ENCODE measurements at places on chromosomes 4 and X.

GRCh38 chr4:10456595-10457254, 501 bp downstream of the ZNF518B start:
- DNase-seq: peak; percentile 81

DNA sequence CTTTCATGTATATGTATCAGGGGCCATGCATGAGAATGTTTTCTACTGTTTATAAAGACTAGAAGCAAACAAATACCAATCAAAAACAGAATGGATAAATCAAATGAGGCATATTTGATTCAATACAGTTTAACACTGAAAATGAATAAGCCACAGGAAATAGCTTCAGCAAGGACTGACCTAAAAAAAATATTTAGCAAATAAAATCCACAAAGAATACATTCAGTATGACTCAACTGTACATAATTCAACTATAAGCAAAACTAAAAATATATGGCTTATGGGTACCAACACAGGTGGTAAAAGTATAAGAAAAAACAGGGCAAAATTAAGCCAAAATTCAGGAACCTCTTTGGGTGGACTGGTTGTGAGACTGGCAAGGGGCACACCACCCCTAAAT, 112.9 kb downstream of the KCNIP4 start:
- DNase-seq: no peak

DNA sequence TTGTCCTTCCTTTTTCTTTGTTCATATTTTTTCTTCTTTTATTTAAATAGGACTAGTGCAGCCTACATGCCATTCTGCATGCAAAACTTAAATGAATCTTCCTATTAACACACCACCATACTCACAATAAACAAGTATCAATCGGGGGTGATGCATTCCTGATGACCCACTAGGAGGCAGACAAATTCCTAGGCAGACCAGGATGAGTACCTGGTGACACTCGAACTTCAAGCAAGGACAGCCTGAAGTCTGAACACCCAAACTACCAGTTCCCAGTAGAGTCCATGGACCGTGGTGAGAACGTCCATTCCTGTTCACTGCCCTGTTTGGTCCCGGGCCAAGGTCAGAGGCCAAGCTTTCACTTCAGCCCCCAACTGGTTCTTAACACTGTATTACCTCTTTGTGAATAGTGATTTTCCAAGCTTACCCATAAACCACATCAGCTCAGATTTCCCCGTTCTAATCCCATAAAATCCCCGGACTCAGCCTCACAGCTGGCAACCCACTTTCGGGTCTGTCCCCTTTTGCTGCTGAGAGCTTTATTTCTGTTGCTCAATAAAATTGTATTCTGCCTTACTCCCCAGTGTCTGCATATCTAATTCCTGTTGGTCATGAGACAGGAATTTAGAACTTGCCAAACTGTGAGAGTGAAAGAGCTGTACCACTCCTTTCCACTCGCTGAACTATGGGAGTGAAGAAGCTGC, 1286.6 kb downstream of the FSTL5 start:
- no peak for DNase-seq

DNA sequence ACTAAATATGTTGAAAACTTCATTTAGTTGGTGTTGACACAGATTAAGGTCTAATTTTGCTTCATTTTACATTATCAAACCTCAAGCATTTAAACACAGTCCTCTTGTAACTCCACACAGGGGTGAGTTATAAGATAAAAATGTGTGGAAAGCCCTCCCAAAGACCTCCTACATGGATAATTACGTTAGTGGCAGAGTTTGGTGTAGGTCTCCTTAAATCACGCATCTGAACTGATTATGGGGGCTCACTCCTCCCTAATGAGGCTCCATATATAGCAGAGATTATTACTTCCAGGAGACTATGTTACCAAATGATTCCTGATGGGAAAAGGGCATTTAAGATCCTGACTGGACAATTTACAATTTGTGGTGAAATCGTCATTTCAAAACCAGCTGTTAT, 32.2 kb upstream of the VCX3B start:
- DNase-seq: no peak

Measured in right cardiac atrium (tissue), 5 donors.